ENCODE measurements at places on chromosomes 6 and 20.

GRCh38 chr6:18500921-18501662 is 113.9 kb downstream of the RNF144B start:
- DNase-seq: no peak

DNA sequence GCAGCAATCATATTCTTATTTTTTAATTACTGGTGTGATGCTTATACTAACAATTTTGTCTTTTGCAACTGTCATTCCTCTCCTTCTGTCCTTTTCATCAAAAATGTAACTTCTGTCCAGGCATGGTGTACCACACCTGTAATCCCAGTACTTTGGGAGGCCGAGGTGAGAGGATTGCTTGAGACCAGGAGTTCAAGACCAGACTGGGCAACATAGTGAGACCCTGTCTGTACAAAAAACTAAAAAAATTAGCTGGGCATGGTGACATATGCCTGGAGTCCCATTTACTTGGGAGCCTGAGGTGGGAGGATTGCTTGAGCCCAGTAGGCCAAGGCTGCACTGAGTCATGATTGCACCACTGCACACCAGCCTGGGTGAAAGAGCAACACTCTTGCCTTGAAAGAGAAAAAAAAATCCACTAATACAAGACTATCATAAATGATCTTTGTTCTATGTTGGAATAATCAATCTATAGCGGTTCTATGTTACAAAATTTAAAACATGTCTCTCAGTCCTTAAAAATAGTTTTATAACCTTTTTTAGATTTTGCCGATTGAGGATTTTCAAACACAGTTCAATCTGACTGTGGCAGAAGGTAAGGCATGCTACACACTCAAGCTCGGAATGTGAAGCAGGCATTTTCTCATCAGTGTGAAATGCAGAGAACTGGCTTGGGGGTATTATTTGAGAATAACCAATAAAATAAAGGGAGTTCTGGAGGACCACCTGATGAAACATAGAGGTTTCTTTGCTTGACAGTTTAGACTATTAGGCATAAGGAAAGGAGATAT is 70.4 kb downstream of the ENPP1 start:
- DNase-seq: no peak

DNA sequence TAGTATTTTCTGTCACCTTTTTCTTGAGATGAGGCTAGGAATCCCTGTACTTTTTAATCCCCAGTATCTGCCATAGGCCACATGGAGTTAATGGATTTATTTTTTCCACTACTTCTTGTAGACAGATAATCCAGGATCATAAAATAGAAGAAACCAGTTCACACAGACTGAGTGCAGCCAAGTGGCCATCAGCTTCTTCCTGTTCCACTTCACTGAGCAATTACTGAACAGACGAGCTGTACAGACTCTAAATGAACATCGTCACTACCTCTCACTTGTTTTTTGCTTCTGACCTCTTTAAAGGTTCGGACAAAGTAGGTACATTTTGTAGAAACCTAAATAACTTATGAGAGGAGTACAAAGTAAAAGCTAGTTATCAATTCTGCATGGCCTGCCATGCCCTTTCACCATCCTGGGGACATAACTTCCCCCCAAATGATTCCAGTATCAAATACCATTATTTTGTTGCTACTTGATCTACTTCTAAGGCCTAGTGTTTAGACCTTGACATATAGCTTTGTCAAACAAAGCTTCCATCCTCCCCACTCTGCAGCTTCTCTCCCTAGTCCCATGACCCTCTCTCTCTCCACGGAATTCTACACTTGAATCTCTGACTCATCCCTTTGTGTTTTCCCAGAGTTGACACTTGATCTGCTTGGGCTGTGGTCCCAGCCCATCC is 34.4 kb upstream of the ARHGAP18 start:
- DNase-seq: no peak

DNA sequence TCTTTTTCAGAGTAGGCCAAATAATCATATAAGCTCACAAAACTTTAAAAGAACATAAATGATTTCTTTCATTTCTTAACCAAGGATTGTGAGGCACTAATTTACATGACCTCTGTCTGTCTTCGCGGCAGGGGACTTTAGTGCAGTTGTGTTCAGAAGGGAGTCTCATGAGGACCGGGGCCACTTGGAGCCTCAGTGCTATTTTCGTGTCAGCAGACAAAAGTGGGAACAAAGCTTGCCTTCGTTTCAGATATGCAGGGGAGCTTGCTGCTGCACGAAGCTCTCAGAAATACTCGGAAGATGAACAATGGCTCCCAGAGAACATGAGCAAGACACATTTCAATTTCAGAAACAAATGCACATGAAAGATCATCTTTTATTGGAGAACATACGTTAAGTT is 497.0 kb downstream of the CDH26 start:
- no peak for DNase-seq

DNA sequence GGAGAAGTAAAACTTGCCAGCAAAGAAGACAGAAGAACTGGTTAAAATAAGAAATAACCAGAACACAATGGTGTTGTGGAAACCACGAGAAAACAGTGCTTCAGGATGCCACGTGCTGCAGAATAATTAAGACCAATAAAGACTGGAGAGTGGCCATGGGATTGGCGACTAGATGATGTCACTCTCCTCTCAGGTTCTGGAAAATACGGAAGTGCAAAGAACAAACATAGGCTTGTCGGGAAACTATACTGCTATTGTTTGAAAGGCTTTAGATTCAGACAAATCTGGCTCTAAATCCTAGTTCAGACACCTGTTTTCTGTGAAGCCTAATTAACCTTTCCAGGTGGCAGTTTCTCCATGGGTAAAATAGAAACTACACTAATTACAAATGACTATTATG is 138.4 kb upstream of the STXBP5 start:
- DNase-seq: no peak

GRCh38 chr6:10613077-10613476 is 81.3 kb downstream of the C6orf52 start:
- DNase-seq: no peak

GRCh38 chr6:109373331-109373730 is 8.9 kb downstream of the CD164 start:
- DNase-seq: no peak

DNA sequence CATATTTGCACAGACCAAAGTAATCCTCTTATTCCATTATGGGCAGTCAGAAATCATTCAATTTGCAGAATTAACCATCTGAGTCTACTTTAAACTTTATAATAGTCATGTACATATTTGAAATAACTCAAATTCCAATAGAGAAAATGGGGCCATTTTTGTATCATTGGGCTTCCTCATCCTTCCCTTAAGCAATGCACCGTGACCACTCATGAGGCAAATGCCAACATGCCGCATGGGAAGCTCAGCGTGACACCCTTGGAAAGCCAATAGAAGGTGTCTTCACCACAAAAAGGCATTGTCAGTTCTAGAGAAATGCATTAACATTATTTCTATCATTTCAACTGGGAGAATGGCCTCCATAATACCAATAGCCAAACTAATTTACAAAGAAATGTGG is 38.5 kb downstream of the SIM1 start:
- no peak for DNase-seq

DNA sequence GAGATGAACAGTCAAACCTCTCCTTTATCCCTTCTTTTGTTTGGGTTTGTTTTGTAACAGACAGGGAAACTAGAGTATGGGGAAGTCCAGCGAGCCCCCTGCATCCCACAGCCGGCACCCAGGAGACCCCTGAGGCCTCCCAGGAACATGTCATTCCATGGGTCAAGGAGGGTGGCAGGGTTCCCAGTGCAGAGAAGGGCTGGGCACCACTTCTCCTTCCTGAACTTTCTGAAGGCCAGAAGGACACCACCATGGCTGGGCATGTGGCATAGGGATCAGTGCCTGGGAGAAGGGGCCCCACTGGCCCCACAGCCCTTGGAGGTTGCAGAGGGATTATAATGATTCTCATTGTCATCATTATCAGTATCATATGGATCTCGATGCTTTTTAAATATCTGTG is 13.9 kb upstream of the CST7 start:
- DNase-seq: no peak

DNA sequence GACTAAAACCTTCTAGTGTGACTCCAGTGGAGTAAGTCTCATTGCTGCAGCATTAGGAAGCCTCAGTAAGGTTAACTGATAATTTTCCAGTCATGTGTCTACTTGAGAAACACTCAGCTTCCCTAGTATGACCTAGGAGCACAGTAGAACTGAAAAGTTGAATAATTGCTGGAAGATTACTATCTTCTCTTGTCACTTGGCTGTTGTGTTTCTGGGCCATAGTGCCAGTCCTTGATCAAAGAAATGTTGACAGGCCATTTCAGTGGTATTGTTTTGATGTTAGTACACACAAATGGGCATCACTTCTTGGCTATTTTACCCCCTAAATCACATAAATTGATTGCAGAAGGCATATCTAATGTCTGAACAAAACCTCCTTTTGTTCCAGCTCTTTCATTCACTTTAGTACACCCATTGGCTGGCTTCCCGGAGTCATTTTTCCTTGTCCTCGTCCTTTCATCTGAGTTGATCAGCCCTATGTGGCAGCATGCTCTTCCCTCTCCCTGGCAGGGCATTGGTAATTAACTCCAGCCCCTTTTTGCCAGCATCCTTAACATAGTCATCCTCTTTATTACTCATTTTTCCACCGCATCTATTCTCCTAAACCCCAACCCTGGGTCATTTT is 6.0 kb downstream of the ENPP3 start:
- no peak for DNase-seq

- DNase-seq: no peak
Observed at GRCh38 chr6:33428224-33428965, 8.5 kb downstream of the SYNGAP1 start.

GRCh38 chr6:148708707-148709106 is 38.1 kb upstream of the UST start:
- DNase-seq: no peak

DNA sequence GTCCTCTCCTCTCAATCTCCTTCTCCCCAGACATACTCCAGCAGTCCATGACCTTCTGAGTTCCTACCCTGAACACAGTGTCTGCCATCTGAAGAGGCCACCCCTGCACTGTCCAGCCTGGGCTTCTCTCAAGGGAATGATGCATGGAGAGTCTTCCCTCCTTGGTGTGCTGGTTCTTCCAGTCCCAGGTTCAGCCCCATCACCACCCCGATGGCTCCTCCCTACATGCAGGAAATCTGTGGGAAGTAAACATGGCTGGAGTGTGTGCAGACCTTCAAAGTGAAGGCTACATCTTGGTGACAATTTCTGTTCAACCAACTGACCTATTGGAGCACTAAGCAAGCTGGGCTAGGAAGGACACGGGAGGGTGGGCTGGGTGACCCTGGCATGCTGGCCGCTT is 121.0 kb upstream of the JAG1 start:
- DNase-seq: no peak

GRCh38 chr6:52498538-52499017 is 78.3 kb downstream of the TRAM2 start:
- no peak for DNase-seq

DNA sequence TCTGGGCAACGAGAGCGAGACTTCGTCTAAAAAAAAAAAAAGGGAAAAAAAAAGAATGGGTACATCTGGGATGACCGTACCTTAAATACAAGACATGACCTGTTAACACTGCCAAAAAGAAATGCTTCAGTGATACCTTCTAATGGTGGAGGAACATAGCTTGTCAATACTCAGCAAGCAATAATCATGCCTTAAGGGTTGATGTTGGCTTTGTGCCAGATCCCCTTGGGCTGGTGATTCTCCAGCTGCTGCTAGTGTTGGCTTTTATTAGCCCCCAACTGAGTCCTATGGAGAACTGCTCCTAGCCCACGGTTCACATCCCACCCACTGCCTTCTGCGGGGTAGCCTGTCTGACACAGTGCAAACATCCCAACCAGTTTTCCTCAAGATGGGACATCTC is 134.9 kb downstream of the PLCB1 start:
- DNase-seq: no peak

GRCh38 chr20:40438161-40438830 is 250.7 kb downstream of the MAFB start:
- no peak for DNase-seq

DNA sequence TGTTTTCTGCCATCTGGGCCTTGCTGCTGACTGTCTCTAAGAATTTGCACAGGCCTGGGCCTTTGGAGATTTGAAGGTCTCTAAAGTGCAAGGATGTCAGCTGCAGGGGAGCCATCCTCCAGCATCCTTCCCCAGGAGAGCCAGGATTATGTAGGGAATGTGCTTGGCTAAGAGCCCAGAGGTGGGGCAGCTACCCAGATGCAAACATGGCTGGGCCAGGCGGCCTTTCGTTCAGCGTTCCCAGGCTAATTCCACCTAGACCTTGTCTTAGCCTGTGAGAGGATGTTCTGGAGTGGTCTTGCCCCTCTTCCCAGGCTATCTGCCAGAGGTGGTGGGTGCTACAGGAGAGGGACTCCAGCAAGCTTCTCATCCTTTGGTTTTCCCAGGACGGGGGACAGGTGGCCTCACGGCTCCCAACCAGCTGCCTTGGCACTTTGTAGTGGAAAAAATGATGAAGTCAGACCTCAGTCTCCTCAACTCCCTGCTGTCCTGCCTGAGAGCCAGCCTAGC is 7.7 kb upstream of the PTGIS start:
- no peak for DNase-seq

- DNase-seq: no peak
Observed at GRCh38 chr6:25732468-25733198, 21.9 kb upstream of the SLC17A4 start.

- no peak for DNase-seq
Observed at GRCh38 chr6:37027811-37028469, 22.5 kb downstream of the FGD2 start.

DNA sequence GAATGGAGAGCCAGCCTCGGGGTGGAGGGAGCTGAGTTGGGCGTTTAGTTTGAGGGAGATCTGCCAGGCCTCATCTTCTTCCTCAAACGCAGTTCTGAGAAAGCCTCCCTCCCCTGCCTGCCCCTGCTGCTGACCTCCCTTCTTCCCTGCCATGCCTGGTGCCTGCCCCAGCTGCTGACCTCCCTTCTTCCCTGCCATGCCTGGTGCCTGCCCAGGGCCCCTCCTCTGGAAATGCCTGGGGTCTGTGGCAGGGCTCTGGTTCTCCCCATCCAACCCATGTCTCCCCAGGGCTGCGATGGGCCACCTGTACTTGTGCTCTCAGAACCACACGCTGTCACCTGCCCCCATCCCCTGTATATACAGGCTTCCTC is 114.6 kb downstream of the VEGFA start:
- DNase-seq: no peak

DNA sequence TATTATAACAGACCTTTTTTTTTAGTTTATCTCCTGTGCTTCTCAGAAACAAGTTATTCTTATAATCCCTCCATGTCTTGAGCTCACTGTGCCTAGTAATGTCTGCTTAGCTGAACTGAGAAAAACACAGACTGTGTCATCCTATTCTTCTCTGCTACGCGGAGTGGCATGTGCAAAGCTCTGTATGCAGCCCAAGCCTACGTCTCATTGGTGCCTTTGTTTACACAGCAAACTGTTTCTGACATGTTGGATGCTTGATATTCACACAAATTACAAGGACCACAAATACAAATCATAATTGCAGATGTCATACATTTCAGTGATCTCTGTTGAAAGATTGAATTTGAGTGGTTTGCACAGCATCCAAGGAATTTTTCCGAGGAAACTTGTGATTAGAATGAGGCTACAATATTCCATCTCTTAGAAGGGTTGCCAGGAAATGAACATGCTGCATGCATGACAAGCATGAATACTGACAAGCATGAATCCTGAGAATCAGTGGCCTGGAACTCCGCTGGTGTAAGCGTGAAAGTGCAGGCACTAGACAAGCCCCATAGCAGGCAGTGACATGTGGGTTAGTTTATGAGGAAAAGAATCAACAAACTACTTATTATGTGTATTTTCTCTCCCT is 128.4 kb upstream of the SGK1 start:
- DNase-seq: no peak

- no peak for DNase-seq
Observed at GRCh38 chr6:18829272-18829870, 442.2 kb downstream of the RNF144B start.

GRCh38 chr6:169415179-169415578 is 161.5 kb upstream of the THBS2 start:
- no peak for DNase-seq

GRCh38 chr20:11891077-11891775 is 26.5 kb upstream of the BTBD3 start:
- no peak for DNase-seq

Measured in left renal cortex interstitium (tissue), 4 donors.